NCI-H526 treated with DMSO at 0.1 percent for 48 hours (cell line): ENCODE measurements at places on chromosomes 4 and X.

GRCh38 chr4:129490516-129490915 is 394.6 kb downstream of the C4orf33 start:
- DNase-seq = no peak

GRCh38 chr4:106869551-106869950 is 166.6 kb downstream of the DKK2 start:
- no peak for DNase-seq

GRCh38 chrX:117744958-117745357 is 371.7 kb downstream of the KLHL13 start:
- no peak for DNase-seq

DNA sequence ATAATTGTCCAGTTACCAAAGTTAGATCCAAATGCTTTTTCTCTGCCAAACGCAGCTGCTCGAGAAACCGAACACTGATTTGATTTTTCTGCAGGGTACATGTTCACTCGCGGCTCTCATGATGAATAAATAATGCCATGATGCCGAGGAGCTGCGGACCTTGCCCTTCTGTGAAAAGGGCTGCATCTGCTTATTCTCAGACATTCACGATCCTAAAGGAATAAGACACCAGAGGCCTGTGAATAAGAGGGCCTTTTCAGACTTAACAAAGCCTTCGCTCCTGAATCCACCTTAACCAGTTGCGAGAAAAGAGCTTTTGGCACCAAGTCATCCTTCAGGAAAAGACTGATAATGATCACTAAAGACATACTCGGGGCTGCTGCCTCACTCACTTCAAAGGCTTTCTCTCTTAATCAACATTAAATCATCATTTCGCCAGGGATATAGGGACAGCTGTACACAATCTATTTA is 147.5 kb downstream of the FBXO8 start:
- no peak for DNase-seq

DNA sequence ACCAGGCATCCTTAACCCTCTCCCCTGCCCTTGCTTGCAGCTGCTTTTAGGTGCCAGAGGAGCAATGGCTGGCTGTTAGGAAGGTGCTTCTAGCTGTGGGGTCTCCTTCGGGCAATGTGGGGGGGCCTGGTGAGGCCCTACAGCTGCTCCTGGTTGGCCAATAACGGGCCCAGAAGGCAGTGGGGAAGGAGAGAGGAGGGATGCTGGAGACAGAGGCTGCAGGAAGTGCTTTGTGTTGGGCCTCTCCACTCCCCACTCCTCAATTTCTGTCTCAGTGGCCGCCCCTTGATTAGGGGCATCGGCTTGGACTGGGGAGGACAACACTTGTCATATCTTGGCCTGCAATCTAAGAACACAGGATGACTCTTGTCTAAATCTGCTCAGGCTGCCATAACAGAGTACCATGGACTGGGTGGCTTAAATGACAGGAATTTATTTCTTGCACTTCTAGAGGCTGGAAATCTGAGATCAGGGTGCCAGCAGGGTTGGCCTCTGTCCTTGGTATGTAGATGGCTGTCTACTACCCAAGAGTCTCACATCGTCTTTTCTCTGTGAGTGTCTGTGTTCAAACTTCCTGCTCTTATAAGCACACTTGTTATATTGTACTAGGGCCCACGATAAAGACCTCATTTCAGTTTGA is 374.3 kb downstream of the MID1IP1 start:
- no peak for DNase-seq

DNA sequence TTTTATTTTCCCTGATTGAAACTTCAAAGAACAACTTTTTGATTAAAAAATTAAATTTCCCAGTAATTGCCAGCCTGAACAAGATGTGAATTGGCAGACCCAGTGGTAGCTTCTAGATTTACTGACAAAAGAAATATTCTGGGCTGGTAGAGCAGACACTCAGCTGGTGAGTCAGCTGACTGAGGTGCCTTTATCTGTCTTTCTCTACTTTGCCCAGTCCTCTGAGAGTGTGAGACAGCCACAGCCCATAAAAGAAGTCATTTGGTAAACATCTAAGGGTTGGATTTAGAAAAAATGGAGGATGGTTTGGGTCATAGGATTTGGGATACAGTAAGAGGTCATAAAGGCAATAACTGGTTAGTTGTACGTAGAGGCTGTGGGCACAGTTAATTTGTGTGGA is 54.5 kb downstream of the CCSER1 start:
- no peak for DNase-seq

DNA sequence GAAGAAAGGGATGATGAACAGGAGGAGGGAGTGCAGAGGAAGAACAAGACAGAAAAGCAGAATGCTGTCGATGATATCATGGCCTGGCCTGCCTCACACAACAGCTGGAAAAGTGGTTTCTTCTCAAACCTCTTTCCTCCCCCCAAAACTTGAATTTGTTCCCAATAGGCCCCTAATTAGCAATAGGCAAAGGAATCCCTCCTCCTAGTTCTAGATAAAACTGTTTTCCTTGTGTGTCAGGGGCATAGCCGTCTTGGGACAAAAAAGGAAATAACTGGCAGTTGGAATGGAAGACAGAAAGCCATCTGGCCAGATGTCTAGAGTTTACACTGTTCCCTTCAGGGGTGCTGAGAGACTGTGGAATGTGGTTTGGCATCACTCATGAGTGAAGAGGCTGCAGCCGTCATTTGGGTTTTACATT is 177.8 kb upstream of the C1QTNF7 start:
- DNase-seq = no peak

DNA sequence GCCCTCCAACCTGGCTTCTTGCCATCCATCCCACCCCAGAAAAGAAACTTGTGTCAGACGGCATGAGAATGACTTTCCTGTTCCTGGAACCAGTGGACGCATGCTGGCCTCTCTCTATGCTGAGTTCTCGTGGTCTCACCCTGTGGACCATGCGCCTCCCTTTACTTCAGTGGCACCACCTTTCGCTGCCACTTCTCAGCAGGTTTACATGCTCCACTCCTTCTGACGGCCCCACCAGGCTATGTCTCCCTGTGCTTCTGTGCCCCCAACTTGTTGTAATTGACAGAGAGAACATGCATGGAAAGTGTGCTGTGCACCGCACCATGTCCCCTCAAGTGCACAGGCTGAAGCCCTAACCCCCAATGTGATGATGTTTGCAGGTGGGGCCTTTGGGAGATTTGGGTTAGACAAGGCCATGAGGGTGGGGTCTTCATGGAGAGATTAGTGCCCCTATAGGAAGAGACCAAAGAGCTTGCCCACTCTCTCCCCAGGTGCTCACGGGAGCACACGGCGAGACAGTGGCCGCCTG is 3.1 kb upstream of the PPP2R2C start:
- DNase-seq = no peak

GRCh38 chr4:1204828-1205585 is 32.6 kb upstream of the SPON2 start:
- DNase-seq = no peak

GRCh38 chr4:3863841-3864741 is 97.9 kb downstream of the ADRA2C start:
- DNase-seq = no peak
